Memory B cell (primary cell): ENCODE measurements at places on chromosomes 6 and 20.
A peak's percentile ranks its signal among the peaks of the same experiment; 100 is the strongest.

DNA sequence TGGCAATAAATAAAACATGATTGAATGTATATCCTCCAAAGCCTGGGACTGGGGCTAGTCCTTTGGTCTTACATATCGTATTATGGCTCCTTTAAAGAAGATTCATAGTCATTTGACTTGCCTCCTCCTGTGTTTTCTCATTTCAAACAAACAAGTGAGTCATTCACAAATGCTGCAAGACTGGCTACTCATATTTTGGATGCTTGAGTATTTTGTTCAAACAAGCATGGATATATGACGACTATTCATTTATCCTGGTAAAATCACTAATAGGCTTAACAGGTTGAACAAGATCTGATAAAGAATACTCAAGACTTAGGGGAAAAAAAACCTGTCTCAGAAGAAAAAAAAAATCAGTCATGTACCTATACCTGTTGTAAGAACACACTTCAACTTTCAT, 111.1 kb upstream of the CCDC28A start:
- no peak for DNase-seq

- DNase-seq = no peak
These were observed 25.5 kb upstream of the PXDC1 start for GRCh38 chr6:3776881-3777507.

- DNase-seq = peak; percentile 56
These were observed at the start of gene ZKSCAN3 for GRCh38 chr6:28349892-28350737. ZKSCAN3 (plus strand) TSS chr6:28349947; CDS start chr6:28359587, 9,640 bp downstream.

DNA sequence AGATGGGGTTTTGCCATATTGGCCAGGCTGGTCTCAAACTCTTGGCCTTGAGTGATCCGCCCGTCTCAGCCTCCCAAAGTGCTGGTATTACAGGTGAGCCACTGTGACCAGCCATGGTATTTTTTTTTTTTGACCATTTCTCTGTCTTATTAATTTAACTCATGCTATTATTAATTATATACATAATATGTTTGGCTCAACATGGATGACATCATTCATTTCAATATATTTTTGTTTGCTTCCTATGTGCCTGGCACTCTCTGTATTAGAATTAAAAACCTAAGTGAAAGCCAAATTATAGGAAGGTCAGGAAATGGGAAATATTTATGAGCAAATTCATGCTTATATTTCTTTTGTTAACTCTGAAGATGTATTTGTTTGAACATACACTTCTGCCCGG, 55.8 kb upstream of the AKIRIN2 start:
- DNase-seq = no peak

DNA sequence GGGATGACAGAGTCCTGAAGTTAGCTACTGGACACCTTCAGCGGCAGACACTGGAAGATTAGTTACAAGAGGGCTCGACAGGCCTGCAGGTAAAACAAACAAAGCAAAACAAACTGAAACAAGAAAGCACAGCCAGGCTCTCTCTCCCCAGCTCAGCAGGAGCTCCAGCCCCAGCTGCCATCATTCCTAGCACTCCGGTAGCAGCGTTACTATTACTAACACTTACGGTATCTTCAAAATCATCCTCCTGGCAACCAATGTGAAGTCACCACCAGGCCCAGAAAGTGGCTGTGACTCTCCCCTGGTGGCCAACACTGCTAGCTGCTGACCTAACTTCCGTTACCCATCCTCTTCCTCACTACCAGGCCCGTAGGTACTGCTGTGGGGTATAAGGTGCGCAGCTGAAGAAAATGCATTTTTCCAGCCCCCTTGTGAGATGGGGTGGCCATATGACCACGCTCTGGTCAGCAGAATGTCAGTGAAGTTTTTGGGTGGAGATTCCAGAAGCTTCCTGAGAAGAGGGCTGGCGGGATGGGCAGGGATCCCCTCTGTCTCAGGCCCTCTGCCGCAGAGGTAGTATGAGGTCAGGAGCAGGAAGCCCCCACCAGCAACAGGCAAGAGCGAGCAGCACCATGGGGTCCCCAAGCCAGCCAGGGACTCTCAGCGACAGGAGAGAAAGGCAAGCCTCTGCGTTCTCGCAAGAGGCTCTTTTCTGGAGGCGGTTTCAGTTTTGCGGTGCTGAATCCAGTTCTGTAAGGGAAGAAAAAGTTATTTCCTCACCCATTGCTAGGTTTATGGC, 37.4 kb upstream of the TBXT start:
- no peak for DNase-seq

DNA sequence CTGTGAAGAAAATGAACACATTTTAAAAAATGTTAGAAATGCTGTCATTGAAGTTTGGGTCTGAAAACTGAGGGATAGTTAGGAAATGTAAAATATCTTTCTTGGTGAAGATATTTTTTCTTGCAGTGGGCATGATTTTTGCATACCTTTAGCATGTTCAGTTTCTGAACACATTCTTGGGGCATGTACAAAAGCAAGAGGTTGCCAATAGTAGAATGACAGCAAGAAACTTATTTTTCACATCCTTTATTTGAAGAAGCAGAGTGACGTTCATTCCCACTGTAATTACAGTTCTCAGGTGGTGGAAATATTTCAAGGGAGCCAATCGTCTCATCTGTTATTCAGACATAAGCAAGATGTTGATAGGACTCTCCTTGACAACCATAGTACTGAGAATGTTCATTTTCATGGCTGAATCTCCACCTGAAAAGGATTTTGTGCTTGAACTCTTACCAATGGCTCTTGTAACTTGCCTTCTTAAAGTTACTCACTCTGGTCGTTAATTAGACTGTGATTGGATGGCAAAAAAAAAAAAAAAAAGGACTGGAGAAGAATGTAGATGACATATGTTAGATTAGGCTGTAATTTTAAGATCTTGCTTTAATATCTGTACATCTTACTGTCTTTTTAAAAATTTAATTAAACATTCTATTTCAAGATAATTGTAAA, 74.4 kb downstream of the DOK5 start:
- no peak for DNase-seq

DNA sequence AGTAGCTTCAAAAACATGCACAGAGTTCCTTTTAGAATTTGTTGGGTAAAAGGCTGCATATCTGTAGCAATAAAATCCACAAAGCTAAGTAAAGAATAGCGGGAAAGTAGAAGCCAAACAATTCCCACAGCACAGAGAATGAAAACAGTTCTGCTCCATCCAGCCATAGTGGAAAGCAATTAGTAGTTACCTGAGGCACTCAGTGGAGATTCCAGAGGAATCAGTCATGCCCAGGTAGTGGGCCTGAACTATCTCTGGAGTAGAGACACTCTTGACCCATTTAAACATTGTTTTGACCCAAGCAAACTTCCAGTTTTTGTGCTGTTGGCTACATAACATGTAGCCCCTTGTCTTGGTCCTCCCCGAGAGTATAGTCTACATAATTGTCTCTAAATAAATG, 559.5 kb upstream of the PTCHD4 start:
- no peak for DNase-seq

GRCh38 chr20:2210646-2211552, 84.9 kb upstream of the TGM3 start:
- no peak for DNase-seq

GRCh38 chr20:48283470-48284110, 498.3 kb upstream of the SULF2 start:
- no peak for DNase-seq

DNA sequence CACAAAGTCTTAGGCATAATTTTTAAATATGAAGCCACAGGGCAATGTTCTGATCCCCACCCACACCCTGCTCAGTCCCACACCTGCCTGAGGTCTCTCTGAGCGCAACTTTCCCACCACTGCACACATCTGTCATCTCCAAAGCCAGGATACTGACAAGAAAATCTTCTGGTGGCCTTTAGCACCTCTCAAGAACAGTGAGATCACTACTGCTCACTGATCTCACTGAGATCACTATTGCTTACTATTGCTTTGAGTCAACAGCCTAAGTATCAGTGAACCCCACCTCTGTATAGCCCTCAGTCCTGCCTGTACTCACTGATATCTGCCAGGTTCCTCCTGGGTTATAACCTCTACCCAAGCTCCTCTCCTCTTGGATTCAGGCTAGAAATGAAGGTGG, 6.4 kb downstream of the TNFRSF21 start:
- DNase-seq = no peak

DNA sequence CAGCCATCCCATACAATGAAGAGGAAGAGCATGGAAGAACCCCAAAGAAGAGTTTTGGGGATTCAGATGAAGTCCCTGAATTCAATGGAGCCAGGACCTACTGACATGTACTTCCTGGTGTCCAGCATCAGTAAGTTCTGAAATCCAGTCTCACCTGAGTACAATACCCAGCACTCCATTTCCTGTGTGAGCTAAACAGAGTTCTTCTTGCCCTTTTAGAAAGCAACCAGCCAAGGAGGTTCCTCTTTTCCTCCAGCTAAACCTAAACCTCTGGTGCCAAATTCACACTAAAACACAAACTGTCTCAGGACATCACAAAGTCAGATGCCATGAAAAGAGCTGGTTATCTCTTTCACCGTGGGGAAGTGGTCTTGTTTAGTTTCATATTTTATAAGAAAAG, 71.5 kb downstream of the PKHD1 start:
- no peak for DNase-seq
